MV-4-11 (cell line): ENCODE measurements at places on chromosomes 7 and 10.

DNA sequence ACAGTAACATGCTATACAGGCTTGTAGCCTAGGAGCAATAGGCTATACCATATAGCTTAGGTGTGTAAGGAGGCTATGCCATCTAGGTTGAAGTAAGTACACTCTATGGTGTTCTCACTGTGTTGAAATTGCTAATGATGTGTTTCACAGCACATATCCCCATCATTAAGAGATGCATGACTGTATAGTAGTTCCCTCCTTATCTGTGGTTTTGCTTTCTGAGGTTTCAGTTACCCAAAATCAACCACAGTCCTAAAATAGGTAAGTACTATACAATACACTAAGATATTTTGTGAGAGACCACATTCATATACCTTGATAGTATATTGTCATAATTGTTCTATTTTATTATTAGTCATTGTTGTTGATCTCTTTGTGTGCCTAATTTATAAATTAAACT is 12.7 kb downstream of the FZD1 start:
- DNase-seq: peak; percentile 28

GRCh38 chr7:98372993-98373392 is 27.9 kb downstream of the BAIAP2L1 start:
- DNase-seq: no peak

GRCh38 chr7:104984585-104985258 is 29.3 kb upstream of the KMT2E start:
- DNase-seq: no peak

DNA sequence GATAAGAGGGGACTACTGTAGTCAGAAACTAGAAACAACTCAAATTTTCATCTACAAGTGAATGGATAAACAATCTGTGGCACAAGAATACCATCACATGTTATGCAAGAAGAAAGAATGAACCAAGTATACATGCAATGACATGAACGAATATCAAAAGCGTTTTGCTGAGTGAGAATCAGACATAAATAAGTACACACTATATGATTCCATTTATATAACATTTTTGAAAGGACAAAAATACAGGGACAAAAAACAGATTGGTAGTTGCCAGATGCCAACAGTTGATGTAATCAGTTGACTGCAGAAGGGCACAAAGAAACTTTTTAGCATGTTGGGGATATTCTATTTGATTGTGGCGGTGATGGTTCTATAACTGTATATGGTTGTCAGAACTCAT is 33.6 kb downstream of the CTNNA3 start:
- DNase-seq: no peak

GRCh38 chr10:133400624-133401424 is 6.9 kb downstream of the MTG1 start:
- DNase-seq: no peak

GRCh38 chr7:6700793-6701192 is 6.0 kb downstream of the ZNF12 start:
- DNase-seq: no peak

DNA sequence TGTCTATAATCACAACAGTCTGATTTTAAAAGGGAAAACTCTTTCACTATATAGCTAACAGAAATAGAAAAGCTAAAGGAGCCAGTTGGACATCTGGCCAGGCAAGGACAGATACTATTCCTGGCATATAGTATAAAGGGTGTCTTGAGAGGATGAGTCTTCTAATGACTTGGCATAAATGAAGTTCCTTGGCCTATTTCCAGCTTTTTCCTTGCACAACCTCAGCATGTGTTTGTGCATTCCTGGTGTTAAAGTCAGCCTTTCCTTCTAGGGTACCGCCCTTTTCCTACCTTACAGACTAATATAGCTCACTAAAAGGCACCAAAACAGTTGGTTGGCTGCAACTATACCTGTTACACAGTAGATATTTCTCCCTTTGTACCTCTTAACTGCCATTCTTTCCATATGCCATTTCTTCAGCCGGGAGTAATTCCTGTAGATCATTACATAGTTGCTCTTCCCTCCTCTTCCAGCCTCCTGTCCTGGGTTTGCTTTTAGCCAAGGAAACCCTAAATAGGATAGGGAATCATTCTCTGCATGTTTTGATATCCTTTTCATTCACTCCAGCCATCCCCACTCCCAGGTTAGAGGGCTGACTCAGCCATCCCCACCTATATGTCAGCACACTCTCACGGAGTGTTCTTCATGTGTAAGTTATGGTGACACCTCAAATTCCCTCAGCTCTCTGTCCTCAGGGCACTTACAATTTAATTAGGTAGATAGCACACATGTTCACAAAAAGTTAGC is 102.1 kb upstream of the MDFIC start:
- DNase-seq: no peak

DNA sequence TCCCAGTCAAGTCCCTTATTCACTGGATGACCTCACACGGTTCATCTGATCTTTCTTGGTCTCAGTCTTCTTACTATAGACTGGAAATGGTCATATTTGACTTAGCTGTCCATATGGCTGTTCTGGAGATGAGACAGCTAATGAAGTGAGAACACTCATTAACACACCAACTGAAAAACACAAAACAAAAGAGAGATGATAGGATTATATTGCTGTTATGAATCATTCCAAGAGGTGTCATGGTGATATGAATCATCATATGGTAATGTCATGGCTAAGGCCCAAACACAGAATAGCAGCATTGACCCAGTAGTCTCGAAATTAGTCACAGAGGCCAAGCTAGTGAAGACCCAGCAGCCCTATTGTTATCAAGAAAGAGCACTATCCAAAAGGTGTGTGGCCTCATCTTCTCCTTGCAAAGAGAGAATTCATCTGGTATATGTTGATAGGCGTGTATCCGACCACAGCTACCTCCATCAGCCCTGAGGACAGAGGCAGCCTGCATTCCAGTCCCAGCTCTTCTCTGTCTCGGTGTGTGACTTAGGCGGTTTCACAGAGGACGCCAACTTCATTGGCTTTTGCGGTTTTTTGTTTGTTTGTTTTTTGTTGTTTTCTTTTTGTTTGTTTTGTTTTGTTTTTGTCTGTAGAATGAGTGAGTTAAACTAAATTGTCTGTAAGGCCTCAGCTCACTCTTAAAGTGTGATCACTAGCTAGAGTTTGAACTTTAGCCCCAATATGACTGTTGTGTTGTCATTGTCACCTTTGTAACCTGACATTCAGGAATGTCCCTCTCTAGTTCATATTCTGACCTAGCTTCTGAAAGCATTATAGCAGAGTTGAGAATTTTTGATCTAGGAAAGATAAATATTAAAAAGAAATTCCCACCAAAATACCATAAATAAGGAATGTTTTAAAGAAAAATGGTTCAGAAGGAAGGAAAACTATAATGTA is 97.4 kb upstream of the PDCD4 start:
- peak; percentile 52 for DNase-seq

DNA sequence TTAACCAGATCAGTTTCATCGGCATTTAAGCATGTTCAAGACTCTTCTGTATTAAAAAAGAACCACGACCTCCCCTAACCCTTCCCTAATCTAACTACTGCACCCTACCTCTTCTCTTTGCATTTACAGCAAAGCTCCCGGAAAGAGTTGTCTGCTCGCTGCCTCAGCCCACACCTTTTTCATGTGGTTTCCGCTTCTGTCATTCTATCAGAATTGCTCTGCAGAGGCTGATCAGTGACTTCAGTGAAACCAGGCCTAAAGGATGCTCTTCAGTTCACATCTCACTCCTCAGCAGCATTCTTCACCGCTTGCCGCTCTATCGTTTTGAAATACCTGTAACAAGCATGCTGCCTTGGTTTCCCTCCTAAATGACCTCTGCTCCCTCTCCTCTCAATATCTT is 160.9 kb downstream of the SDK1 start:
- no peak for DNase-seq

GRCh38 chr7:28748933-28749584 is 209.1 kb downstream of the TRIL start:
- peak; percentile 82 for DNase-seq

- no peak for DNase-seq
Measured at GRCh38 chr10:27366769-27367168, 126.2 kb upstream of the ACBD5 start.

DNA sequence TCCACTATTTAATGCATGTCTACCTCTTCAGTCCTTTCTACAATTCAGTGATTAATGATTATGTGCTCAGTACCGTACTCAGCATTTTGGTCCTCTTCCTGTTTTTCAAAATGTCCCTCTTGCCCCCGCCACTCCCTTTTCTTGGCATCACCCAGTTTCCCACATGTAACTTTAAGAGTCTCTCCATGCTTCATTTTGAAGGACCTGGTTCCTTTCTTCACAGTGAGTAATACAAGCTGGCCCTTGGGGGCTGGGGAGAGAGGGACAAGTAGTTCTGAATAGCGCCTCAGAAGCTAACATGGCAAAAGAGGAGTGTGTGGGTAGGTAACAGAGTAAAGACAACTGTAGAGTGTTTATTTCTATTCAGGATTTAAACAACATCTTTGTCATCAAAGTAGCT is 34.6 kb upstream of the SLIT1 start:
- peak; percentile 32 for DNase-seq

- no peak for DNase-seq
Measured at GRCh38 chr10:3719024-3719843, 65.8 kb downstream of the KLF6 start.

- no peak for DNase-seq
Measured at GRCh38 chr7:33477719-33478480, 348.5 kb downstream of the BBS9 start.

GRCh38 chr7:131591687-131592319 is 35.4 kb upstream of the PODXL start:
- DNase-seq: no peak

- peak; percentile 39 for DNase-seq
Measured at GRCh38 chr10:60073781-60074656, 167.7 kb upstream of the CCDC6 start.

GRCh38 chr10:45526309-45526905 is 146.2 kb downstream of the ZFAND4 start:
- no peak for DNase-seq

DNA sequence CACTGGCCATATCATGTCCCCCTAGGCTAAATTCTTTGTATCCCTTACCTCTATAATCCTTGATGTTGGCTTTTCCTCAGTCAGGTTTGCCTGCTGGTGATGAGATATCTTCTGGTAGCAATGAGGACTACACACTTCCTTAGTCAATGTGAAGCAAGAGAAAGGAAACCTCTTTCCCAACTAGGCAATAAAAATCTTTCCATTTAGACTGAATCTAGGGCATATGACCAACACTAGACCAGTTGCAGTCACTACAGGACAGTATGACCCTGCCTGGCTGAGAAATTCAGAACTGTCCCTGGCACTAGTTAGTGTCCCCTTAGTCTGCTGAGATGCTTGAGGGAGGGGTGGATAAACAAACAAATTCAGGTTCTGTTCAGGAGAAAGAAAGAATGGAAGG is 142.6 kb downstream of the RNLS start:
- DNase-seq: no peak

GRCh38 chr7:115070311-115070710 is 148.4 kb downstream of the MDFIC start:
- no peak for DNase-seq

GRCh38 chr10:5897504-5897903 is 7.5 kb downstream of the FBH1 start:
- DNase-seq: no peak

GRCh38 chr10:91462423-91462822 is 52.3 kb downstream of the HECTD2 start:
- DNase-seq: no peak

- peak; percentile 1 for DNase-seq
Measured at GRCh38 chr7:158401295-158401694, 186.3 kb downstream of the PTPRN2 start.

GRCh38 chr7:84139986-84140729 is 54.4 kb downstream of the SEMA3A start:
- no peak for DNase-seq

- no peak for DNase-seq
Measured at GRCh38 chr7:46557295-46557711, 636.2 kb upstream of the IGFBP3 start.

- DNase-seq: peak; percentile 20
Measured at GRCh38 chr10:100364735-100365391, 17.8 kb downstream of the SCD start.

GRCh38 chr10:117492504-117492903 is 50.0 kb upstream of the EMX2 start:
- DNase-seq: no peak

DNA sequence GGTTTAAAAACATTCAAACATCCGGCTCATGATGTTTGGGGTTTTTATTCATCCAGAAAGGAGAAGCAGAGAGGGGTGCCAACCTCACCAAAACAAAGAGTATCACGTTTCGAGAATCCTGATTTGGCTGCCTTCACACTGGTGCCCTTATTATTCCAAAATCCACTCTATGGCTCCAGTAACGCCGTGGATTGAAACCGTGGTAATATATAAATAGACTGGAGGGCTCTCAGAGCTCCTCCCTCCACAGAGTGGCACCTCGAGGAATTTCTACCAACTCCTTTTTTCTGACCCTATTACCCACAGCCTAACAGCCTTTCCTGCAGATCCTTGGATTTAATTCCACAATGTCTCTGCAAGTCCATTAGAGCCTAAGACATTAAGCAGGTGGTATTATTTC is 353.6 kb downstream of the CRPPA start:
- DNase-seq: no peak

GRCh38 chr10:34716234-34716633 is 98.9 kb downstream of the PARD3 start:
- DNase-seq: no peak

DNA sequence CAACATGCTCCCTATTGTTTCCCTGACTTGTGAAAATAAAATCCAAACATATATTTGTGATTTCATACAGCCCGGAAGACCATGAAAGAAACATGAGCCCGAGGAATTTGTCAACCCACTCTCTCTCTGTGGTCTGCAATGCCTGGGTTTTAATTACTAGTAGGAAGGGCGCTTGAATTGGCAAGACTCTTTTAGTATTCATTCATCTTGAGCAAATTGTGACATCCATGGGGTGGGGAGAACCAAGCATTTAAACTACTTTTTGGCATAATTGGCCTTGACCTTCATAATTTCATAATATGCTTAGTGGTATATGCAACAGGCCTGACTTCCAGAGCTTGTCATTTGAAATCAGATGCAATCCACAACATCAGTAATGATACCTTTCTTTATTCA is 142.4 kb upstream of the BMPER start:
- DNase-seq: no peak

DNA sequence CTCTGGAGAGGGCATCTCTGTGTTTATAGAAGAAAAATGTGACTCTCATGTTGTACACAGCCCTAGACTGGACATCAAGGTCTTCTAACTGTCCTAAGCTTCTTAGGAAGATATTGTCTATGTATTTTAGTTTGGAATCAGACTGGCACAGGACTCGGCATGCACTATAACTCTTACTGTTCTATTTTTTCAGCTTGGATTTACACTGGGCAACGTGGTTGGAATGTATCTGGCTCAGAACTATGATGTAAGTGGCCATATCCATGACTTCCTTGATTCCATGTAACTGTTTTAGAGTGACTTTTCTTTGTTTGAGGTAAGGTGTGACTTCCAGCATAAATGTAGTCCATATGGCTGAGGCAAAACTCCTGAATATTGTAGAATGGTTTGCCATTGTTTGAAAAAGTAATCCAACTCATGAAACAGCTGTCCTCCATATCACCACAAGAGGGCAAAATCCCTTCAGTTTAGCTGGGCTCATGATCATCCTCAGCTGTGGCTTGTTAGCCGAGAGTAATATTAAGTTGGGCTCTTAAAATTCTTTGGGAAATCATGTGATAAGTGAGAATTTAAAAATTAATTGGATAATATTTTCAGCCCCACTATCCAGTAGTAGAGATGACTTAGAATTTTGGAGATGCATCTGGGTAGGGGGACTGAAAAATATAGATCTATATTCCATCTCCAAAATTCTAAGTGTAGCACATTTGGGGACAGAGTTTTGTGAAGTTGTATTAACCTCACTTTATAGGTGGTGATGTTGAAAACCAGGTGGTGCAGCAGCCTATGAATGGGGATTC is 10.4 kb downstream of the STMP1 start:
- DNase-seq: peak; percentile 33
